ENCODE measurements at places on chromosomes 1 and 21.

DNA sequence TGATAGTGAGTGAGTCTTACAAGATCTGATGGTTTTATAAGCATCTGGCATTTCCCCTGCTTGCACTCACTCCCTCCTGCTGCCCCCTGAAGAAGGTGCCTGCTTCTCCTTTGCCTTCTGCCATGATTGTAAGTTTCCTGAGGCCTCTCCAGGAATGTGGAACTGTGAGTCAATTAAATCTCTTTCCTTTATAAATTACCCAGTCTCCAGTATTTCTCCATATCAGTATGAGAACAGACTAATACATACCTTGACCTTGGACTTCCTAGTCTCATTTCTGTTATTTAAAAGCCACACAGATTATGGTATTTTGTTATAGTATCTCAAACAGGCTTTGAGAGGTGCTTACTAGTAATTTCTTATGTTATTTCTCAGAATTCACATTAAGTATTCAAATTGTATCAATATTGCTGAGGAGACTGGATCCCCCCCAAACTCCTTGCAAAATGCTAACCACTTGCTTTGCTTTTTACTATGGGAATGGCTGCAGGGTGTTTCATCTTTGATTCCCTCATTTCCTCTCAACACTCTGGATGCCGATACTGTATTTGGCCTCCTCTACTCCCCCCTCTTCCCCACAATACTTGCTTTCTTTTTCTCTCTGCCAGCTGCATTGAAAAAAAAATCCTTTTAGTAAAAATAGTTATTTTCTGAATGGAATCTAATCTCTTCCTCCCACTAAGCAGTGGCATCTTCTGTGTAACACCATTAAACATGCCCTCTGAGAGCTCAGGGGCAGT lies 96.9 kb upstream of the WLS start:
- DNase-seq = no peak

GRCh38 chr1:164659621-164660411 lies 100.8 kb downstream of the PBX1 start:
- DNase-seq = no peak

DNA sequence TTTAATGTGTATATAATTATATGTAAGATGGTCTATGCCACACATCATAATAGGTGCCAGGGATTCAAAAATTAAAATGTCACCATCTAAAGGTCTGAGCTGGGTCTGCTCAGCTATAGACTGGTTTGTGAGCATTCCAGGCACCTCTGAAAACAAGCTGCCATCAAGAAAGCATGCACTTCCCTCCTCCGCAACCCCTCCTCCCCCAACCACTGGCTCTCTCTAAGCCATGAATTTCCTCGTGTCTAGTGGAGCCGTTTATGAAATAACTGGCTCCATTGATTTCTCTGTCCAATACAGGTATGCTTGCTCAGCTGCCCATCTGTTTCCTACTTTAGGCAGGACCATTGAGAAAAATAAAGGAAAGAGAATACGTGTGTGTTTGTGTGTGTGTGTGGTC lies 522.6 kb upstream of the PLXNA2 start:
- no peak for DNase-seq

- no peak for DNase-seq
These were observed 52.0 kb upstream of the STUM start for GRCh38 chr1:226496453-226497015.

DNA sequence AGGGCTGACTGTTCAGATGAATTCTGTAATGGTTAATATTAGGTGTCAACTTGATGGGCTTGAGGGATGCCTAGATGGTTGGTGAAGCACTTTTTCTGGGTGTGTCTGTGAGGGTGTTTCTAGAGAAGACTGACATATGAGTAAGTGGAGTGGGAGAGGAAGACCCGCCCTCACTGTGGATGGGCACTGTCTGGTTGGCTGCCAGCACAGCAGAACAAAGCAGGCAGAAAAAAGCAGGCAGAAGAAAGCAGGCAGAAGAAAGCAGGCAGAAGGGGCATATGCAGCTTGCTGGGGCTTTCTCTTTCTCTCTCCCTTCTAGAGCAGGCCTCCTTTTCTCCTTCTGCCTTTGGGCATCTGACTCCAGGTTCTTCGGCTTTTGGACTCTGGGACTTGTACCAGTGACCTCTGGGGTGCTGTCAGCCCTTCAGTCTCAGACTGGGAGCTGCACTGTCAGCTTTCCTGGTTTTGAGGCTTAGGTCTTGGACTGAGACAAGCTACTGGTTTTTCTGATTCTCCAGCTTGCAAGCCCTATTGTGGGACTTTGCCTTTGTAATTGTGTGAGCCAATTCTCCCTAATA lies 42.9 kb upstream of the CD2 start:
- no peak for DNase-seq

GRCh38 chr1:1370771-1371300 lies 4.2 kb downstream of the AURKAIP1 start:
- DNase-seq = no peak

GRCh38 chr1:226688056-226688748 lies 50.9 kb downstream of the ITPKB start:
- peak; percentile 49 for DNase-seq

All from hypothalamus (tissue), 51 donors.